Astrocyte (in vitro differentiated cells and primary cell): ENCODE measurements at places on chromosomes 4 and X. TPM values are rescaled to one million over a fixed set of nuclear protein-coding genes. Genes with fewer than 3 reads are reported as not detected.

The PAGE2 gene
- not detected in 2 replicates for total RNA-seq

The RRH gene
- 0.25 TPM in 1 of 2 replicates, not detected in the other for total RNA-seq

The CDX4 gene
- total RNA-seq, result not detected in 2 replicates

The IL2RG gene
- 0.59 TPM in 1 of 2 replicates, not detected in the other for total RNA-seq

The GLRA2 gene
- not detected in 2 replicates for total RNA-seq

The CT45A5 gene
- not detected in 2 replicates for total RNA-seq

The TAF9B gene
- 7.3 and 9.3 TPM in 2 replicates for total RNA-seq

The SH3TC1 gene
- total RNA-seq, result 1.2 and 1.8 TPM in 2 replicates

The PPID gene
- 27.8 and 30.4 TPM in 2 replicates for total RNA-seq

The CITED1 gene
- 0.75 TPM in 1 of 2 replicates, not detected in the other for total RNA-seq

The CFAP99 gene
- total RNA-seq, result not detected in 2 replicates

The SPINK2 gene
- total RNA-seq, result not detected in 2 replicates

The TLR2 gene
- 0.79 and 1.2 TPM in 2 replicates for total RNA-seq

The MAGEE1 gene
- total RNA-seq, result 3.2 and 3.9 TPM in 2 replicates

The IL1RAPL1 gene
- 0.14 and 0.16 TPM in 2 replicates for total RNA-seq

The SULT1E1 gene
- total RNA-seq, result 0.34 TPM in 1 of 2 replicates, not detected in the other

The SPATA4 gene
- total RNA-seq, result 0.32 and 0.46 TPM in 2 replicates
